ENCODE measurements at places on chromosomes 5 and 9.

DNA sequence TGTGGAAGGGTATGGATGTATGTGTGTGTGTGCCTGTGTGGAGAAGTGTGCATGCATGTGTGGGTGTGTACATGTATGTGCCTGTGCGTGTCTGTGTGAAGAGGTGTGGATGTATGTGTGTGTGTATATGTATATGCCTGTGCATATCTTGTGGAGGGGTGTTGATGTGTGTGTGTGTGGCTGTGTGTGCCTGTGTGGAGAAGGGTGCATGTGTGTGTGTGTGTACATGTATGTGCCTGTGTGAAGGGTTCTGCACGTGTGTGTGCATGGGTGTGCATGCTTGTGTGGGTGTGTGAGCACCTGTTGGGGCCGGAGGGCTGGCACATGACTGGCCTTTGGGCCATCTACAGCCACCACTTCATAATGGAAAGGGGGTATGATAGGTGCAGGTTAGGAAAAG, 291.4 kb downstream of the IRX2 start:
- no peak overlapping the region for H3K27ac ChIP-seq
- H3K4me3 ChIP-seq, result no peak overlapping the region
- peaks cover 10% of the 10 kb centered on the region for H3K27me3 ChIP-seq
- no peaks in the 10 kb centered on the region for H3K36me3 ChIP-seq
- no peak for DNase-seq
- no peaks in the 10 kb centered on the region for H3K4me1 ChIP-seq

GRCh38 chr5:57538341-57538955, 55.8 kb upstream of the ACTBL2 start:
- no peaks in the 10 kb centered on the region for H3K27me3 ChIP-seq
- no peak overlapping the region for H3K4me3 ChIP-seq
- no peaks in the 10 kb centered on the region for H3K36me3 ChIP-seq
- no peak for DNase-seq
- no peaks in the 10 kb centered on the region for H3K4me1 ChIP-seq

GRCh38 chr5:93072831-93073459, 508.1 kb downstream of the NR2F1-AS1 start:
- H3K27ac ChIP-seq, result no peak overlapping the region
- H3K4me1 ChIP-seq, result no peaks in the 10 kb centered on the region
- H3K27me3 ChIP-seq, result peaks cover 92% of the 10 kb centered on the region
- H3K36me3 ChIP-seq, result no peaks in the 10 kb centered on the region

- H3K4me1 ChIP-seq, result no peaks in the 10 kb centered on the region
- DNase-seq, result no peak
- no peak overlapping the region for H3K27ac ChIP-seq
- H3K27me3 ChIP-seq, result peaks cover 26% of the 10 kb centered on the region
- no peak overlapping the region for H3K4me3 ChIP-seq
- H3K36me3 ChIP-seq, result no peaks in the 10 kb centered on the region
Observed at GRCh38 chr5:135942202-135942771, 12.5 kb downstream of the LECT2 start.

- peaks cover 32% of the 10 kb centered on the region for H3K4me1 ChIP-seq
- peak overlapping the region; percentile 91 for H3K27ac ChIP-seq
- no peaks in the 10 kb centered on the region for H3K36me3 ChIP-seq
- H3K27me3 ChIP-seq, result no peaks in the 10 kb centered on the region
- peak; percentile 78 for DNase-seq
- no peak overlapping the region for H3K4me3 ChIP-seq
Observed at GRCh38 chr5:16897284-16897704, 38.8 kb downstream of the MYO10 start.

DNA sequence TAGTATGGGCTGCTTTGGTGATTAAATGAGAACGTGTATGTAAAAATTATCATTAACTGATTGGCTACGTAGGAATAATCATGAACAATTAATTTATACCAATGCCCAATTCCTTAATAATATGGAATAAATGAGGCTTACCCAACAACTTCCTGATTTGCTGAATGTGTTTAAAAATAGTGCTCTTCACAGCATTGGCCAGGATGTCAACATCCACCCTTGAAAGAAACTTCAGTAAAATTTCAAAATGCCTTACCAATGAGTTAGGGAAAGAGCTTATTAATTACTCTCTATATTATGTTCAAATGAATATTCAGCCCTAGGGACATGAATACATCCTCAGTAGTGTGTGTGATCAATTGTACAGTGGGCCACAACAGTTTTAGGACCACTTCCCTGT, 401.4 kb downstream of the PSAT1 start:
- no peak for DNase-seq
- no peaks in the 10 kb centered on the region for H3K4me1 ChIP-seq
- H3K4me3 ChIP-seq, result no peak overlapping the region

DNA sequence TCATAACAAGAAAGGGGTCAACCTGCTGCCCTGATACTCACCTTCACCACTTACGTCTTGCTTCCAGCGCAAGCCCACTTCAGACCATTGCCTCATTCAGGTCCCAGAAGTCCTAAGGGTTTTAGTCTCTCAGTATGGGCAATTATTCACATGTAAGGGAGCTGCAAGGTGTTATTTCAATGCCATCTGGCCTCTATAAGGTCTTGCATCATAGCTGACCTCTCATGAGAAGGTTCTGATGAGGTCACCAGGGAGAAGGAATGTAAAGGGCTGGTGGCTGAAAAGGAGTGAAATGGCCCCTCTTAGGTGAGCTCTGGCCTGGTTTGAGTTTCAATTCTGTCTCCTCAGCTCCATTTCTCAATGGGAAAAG, 1.5 kb upstream of the MARCHF3 start:
- no peak overlapping the region for H3K4me3 ChIP-seq
- no peak for DNase-seq
- H3K27ac ChIP-seq, result no peak overlapping the region
- H3K36me3 ChIP-seq, result no peaks in the 10 kb centered on the region
- H3K27me3 ChIP-seq, result peaks cover 19% of the 10 kb centered on the region

DNA sequence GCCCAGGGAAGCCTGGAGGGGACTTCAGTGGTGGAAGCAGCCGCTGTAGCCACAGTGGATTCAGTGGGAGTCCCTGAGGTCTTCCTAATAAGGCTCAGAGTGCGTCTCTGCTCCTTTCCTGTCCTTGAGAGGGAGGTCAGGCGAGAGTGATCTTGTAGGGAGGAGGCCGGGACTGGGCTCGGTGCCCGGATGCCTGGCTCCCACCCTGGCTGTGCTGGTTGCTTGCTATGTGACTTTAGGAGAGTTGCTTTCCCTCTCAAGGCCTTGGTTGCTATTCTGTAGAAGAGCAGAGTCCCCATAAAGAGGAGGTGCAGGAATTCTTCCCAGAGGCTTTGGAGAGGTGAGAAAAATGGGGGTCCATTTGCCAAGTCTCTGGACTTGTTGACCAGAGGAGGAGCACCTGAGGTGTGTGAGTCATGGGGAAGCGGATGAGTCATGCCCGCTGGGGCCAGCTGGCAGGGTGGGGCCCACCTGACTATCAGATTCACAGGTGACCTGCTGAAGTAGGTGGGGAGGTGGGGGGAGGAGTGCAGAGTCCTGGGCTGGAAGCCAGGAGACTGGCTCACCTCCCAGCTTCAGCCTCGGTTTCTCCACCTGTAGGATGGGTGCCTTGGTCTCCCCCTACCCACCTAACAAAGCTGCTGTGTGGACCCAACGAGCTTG, 13.8 kb downstream of the GSN start:
- H3K4me1 ChIP-seq, result peaks cover 36% of the 10 kb centered on the region
- H3K4me3 ChIP-seq, result no peak overlapping the region
- peak overlapping the region; percentile 65 for H3K27ac ChIP-seq
- H3K36me3 ChIP-seq, result no peaks in the 10 kb centered on the region

Measured in cardiac muscle cell (in vitro differentiated cells and primary cell).